ENCODE measurements at places on chromosomes 7 and 10.

DNA sequence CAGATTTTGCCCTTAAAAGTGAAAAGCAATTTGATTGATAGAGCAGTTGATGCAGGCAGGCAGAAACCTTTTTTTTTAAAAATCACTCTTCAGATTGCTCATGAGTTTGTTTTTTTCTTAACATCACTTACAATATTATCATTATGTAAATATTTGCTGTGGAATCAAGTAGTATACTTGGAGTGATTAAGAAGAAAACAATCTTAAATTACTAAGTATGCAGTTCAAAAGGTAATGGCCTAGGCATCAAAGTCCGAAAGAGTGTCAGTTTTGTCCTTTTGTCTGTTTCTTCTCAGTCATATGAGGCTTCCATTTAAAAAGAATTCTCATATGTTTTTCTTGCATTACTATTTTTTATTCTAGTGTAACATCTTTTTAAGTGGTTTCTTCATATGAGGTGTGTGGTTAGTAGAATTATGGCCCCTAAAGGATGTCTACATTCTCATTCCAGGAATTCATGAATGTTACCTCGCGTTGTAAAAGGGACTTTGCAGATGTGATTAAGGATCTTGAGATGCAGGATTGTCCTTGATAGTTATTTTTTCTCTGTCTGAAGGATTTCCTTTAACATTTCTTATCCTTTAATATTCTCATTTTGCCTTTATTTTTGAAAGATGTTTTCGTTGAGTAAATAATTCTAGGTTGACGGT is 44.0 kb downstream of the BICC1 start:
- no peak for DNase-seq

- DNase-seq = no peak
Observed at GRCh38 chr7:26292768-26293560, 1.3 kb downstream of the SNX10 start.

GRCh38 chr10:61409157-61409556 is 44.0 kb downstream of the TMEM26 start:
- no peak for DNase-seq

DNA sequence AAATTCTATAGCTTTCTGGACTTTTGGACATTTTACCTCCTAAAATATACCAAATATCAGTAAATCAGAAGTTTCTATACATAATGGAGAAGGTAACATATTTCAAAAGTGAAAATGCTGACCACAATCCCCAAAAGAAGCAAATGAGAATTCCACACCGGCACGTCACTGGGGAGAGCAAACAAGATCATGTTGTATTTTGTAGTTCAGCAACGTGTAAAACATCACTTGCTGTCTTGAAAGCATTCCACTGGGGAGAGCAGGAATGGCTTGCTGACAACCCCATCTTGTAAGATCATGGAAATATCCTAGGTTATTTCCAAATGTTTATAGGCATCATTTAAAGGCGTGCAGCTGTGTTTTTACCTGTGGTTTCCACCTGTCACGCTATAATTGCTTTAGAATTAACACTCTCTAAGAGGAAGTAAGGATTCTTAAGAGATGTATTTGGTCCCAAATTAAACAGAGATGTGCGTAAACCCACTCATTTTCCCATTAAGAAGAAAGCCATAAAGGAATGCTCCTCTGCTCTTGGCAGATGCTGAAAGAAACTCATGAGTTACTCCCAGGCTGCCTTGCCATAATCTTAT is 397.1 kb upstream of the POT1 start:
- no peak for DNase-seq

- DNase-seq = no peak
Observed at GRCh38 chr10:70477661-70478162, 855 bp upstream of the PALD1 start.

DNA sequence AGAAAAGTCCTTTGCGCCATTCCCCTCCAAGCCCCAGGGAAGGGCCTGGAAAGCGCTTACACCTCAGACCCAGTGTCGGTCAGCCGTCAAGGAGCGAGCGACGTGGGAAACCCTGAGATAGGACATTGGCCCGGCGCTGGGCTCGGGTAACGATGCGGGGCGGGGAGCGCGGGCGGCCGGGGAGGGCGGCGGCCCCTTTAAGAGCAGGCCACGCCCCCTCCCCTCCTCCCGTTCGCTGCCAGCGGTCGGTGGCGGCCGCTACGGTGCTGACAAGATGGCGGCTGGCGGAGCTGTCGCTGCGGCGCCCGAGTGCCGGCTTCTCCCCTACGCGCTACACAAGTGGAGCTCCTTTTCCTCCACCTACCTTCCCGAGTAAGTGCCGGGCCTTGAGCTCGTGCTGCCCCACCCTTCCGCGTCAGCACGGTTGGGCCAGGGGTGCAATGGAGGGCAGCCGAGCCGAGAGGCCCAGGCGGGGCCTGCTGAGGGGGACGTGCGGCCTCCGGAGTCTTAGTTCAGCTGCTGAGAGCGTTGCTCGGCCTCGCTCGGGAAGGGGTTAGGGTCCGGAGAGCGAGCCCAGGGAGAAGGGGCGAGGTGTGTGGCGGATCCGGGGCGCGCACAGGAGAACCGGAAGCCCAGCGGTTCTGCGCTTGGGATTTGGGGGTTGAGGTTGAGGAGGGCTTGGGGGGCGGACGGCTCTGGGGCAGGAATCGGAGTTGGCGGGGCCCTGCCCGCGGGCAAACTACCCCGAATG is at the start of gene MKLN1:
MKLN1 (plus strand) TSS at position 251 of the 751 bp plus-strand sequence; CDS start at position 275, 24 bp downstream.
- peak; percentile 80 for DNase-seq

- no peak for DNase-seq
Observed at GRCh38 chr10:97633921-97634320, 621 bp upstream of the MORN4 start.

- no peak for DNase-seq
Observed at GRCh38 chr10:94069884-94070283, 76.2 kb downstream of the PLCE1 start.

- no peak for DNase-seq
Observed at GRCh38 chr7:41826641-41827040, 123.8 kb upstream of the INHBA start.

- no peak for DNase-seq
Observed at GRCh38 chr10:100733329-100733728, 12.1 kb upstream of the PAX2 start.

DNA sequence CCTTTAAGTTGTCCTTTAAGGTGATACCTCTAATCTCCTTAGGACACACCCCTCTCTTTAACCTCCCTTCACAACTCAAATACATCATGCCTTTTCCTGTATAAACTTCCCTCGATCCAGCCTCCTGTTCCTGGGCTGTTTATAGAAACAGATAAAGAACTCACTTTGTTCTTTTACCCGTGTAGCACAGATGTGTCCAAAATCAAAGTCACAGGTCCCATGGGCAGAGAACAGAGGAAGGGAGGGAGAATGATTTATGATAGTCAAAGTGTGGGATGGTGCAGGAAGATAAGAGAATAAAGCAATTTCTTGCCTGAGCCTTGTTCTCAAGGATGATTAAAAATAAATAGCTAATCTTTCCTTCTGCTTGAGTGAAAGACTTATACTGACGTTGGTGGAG is 50.3 kb upstream of the CABCOCO1 start:
- no peak for DNase-seq

- no peak for DNase-seq
Observed at GRCh38 chr7:95804052-95804451, 31.7 kb downstream of the DYNC1I1 start.

DNA sequence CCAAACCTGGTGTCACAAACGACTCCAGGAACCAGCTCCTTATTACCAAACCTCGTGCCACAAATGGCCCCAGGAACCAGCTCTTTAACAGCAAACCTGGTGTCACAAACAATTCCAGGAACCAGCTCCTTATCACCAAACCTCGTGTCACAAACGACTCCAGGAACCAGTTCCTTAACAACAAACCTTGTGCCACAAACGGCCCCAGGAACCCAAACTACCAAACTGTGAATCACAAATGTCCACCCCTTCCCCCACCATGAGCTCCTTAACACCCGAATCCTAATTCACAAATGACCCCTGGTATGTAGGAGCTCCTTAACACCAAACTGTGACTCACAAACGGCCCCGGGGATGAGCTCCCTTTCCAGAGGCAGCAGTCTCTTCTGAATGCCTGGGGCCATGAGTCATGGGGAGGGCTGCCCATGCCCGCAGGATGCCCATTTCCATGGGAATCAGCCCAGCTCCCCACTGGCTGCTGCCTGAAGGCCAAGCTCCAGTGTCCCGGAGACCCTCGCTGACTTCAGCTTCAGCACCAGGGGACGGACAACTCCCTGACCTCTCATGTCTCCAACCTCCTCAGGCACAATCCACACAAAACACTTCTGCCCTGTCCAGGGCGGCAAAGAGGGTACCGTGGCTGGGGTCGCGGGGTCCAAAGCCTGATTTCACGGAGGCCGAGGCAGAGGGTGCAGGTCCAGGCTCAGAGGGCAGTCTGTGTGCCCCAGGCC is 213.1 kb downstream of the ELFN1 start:
- DNase-seq = no peak

DNA sequence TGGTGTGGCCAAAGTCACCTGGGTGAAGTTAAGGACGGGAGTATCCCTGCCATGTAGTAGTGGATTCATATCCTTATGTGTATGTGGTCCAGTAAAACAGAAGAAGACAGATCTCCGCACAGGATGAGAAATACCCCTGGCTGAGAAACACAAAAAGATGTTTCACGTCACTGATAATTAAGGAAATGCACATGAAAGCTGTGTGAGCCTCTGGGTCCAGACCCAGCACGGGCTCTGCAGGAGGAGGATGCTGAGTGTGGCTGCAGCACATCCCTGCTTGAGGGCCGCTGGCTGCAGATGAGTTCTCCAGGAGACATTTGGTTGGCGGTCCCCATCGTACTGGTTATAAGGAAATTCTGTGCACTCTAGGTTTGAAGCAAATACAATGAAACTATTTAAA is 8.2 kb upstream of the SUN1 start:
- no peak for DNase-seq

GRCh38 chr10:12539350-12540164 is 190.2 kb downstream of the CAMK1D start:
- no peak for DNase-seq

- no peak for DNase-seq
Observed at GRCh38 chr7:132650498-132650897, 74.2 kb upstream of the PLXNA4 start.

DNA sequence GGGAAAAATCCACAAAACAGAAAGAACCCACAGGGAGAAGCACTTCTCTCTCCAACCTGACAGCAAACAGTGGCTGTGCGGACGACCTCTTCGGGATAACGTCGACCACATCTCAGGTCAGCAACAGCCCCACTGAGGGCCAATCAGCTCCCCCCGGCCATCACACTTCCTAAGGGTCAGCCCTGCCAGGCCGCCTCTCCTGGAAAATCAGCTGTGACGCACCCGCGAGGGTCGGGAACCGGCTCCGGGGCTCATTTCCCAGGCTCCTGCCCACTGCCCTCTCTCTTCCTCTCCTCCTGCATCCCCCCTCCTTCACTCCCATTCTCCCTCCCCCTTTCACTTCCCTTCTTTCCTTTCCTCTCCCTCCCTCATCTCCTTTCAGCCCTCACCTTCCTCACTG is 118.3 kb downstream of the DIP2C start:
- no peak for DNase-seq

DNA sequence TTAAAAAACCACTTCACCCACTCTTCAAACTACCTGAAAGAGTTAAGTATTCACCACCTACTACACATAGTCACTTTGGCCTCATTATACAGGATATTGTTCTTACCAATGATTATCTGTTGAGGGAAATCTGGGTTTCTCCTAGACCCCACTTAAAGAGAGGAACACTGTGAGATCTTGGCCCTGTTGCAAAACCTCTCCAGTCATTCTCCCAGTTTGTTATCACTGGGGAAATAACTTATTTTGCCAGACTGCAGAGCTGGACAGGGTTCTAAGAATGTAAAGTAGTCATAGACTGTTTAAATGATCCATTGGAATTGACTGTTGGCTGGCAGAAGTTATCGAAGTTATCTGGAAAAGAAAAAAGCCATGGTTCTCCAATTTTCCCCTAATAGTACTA is 143.8 kb downstream of the HGF start:
- no peak for DNase-seq

- DNase-seq = no peak
Observed at GRCh38 chr7:152162287-152162686, 136.8 kb downstream of the GALNT11 start.

- DNase-seq = no peak
Observed at GRCh38 chr7:95602421-95602820, 6.1 kb upstream of the PDK4 start.

- no peak for DNase-seq
Observed at GRCh38 chr7:43076189-43076605, 36.2 kb upstream of the HECW1 start.

DNA sequence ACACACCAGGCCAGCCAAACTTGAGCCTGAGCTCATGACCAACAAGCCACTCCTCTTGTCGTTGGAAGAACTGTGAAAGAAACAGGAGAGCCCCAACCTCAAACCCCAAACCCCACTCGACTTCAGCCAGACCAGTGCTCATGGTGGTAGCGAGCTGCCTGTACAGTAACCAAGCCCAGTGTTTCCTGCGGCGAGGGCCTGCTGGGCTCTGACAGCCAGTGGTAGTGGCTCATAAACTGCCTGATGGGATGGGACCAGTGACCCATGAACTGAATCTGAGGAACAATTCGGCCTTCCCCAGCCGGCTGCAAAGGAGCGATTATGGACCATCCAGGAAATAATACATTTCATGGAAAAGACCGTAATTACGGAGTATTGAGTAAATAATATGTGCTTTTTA is 191.9 kb downstream of the RPS24 start:
- no peak for DNase-seq

GRCh38 chr7:108468246-108468645 is 12.0 kb upstream of the NRCAM start:
- no peak for DNase-seq

DNA sequence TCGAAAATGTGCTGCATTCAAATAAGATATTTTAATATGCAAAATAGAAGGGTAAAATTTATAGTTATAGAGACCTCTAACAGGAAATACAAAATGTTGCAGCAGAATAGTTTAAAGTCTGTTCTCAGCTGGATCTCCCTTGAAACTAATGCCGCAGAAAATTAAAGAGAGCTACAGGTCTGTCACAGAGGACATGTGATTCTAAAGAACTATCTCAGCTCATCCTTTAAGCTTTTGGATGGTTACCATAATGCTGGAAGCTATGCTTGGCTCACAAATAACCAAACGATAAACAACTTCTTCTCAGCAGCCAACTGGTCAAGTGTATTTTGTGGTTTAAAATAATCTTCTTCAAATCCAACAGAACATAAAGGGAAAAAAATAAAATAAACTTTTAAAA is 353.0 kb downstream of the PARD3 start:
- DNase-seq = no peak

- DNase-seq = no peak
Observed at GRCh38 chr7:44858161-44858560, 10.3 kb upstream of the H2AZ2 start.

Measured in bone marrow (tissue), 2 donors.